ENCODE measurements at places on chromosomes 1 and 21. TPM values are rescaled to one million over a fixed set of nuclear protein-coding genes. Genes with fewer than 3 reads are reported as not detected.

GRCh38 chr1:205182930-205183329, 28.6 kb downstream of the DSTYK start:
- DNase-seq: no peak

DNA sequence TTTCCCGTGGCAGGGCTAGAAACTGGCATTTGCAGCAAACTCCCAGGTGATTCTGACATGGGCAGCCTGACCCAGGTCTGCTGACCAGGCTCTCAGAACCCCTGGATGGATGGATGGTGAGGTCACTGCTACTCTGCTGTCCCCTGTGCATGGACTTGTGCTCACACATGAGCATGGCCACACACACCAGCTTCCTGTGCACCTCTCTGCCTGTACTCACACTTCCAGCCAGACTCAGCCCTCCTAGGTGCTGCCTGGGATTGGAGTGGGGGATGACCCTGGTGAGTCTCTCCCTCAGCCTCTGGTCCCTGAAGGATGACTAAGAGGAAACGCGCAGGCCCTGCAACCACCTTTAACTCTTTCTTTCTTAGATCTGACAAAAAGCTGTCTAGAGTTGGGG, 361.1 kb downstream of the HHAT start:
- DNase-seq: no peak

- DNase-seq: no peak
These were observed 38.6 kb upstream of the SLC35F3 start for GRCh38 chr1:233865902-233866301.

DNA sequence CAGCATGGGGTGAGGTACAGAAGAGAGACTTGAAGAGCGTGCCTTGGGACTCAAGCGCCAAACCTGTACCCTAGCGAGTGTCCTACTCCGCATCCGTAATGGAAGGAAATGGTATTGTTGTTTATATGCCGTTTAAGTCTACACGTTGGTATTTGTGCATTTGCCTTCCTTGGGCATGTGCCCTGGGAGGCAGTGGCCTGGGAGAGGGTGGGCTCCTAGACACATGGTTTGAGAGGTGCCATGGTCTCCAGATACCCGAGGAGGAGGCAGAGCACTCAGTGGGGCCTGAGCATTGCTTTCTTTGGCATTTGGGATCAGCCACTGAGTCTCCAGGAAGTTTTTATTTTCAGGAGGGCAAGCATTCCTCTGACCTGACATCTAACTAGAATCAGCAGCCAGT, 6.5 kb downstream of the ZNF672 start:
- no peak for DNase-seq

The MROH7 gene
- 1.2 TPM for total RNA-seq

The LRRN2 gene
- 1.8 TPM for total RNA-seq

DNA sequence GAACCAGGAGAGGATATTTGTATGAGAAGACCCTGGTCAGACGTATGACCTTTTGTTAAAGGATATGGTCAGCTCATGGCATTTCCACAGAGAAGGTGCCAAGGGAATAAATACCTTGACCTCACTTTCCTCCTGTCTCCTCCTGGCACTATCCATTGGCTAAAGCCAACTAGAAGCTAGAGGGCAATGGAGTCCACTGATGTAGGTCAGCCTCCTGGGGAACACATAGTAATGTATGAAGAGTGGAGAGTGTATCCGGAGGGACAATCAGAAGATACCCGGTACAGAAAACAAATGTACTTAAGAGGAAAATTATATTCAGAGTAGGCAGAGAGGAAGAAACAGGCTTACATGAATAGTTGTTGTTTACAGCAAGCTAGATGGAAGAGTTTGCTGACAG, 698 bp upstream of the NTMT2 start:
- no peak for DNase-seq

DNA sequence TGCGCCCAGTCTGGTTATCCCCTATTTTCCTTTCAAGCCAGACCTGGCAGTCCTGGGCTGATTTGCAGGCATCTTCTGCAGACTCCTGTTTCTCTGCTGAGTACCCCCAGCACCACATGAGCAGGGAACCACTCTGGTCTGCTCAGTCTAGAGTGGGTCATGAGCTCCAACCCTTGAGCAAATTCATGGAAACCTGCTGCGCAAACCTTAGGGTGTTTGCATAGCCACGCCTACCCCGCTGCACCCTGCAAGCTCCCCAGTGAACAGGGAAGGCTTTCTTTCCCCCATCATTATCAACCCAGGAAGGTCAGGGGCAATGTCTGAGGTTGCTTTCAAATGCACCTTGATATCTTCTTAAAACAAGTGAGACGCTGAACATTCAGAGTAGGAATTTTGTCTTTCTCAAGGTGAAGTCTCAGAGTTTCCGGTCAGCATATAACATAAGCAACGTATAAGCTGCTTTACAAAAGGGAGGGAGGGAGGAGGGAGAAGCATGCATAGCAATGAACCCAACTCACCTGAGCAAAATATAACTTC, 11.1 kb upstream of the KCNE1 start:
- no peak for DNase-seq

DNA sequence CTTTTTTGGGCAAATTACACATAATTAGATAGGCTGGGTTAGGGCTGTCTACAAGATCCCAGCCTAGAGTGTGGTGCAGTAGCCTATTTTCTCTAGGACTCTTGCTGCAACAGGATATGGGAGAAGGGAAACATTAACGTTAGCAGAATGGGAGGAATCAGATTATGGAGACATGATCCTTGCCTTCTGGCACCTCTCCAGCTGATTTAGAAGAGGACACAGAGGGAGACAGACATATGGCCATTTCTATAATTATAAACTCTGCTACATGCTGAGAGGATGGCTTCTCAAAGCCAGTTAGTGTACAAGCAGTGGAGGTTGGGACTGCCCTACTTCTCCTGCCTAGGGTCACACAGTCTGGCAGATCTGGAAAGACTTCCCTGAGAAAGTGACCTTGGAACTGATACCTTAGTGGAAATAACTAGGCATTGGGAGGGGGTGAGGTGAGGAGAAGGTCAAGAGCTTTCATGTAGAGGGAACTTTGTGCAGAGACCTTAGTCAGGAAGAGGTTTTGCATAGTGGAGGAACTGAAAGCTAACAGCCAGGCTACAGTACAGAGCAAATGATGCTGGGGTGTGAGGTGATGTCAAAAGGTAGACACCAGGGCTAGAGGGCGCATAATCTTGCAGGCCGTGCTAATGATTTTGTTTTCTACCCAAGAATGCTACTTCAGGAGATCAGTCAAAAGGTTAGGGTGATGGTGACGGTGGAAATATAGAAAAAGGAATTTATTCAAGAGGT, 1.2 kb upstream of the CD1D start:
- DNase-seq: no peak

The CELA2A gene
- total RNA-seq: not detected

DNA sequence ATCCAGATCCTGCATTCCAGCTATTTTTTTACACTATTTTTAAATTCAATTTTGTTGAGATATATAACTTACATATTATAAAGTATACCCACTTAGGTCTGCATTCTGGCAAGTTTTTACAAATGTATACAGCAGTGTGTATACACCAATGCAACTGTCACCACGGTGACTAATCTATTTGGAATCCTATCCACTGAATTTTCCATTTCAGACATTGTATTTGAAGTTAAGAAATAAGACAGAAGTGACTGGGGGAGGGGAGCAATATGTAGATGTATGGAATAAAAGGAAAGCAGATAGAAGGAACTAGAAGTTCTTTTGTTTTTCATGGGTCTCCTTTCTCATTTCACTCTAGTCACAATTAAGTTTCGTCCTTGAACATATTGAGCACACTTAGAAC, 431.5 kb upstream of the CHRM3 start:
- DNase-seq: no peak

The ATP1A4 gene
- total RNA-seq: 1.6 TPM

- DNase-seq: no peak
These were observed 158.7 kb downstream of the SIPA1L2 start for GRCh38 chr1:232471250-232471649.

Measured in omental fat pad (tissue), 4 donors.